Stimulated activated CD8-positive, alpha-beta memory T cell treated with anti-CD3 and anti-CD28 coated beads, Interleukin-4, amount 100 ng/mL, for 24 hours (primary cell): ENCODE measurements at places on chromosomes 2 and 18.

GRCh38 chr2:195313962-195314361 lies 343.1 kb upstream of the SLC39A10 start:
- no peak for DNase-seq

GRCh38 chr2:32711908-32712501 lies 84.2 kb downstream of the TTC27 start:
- DNase-seq: no peak

GRCh38 chr2:68086166-68086565 lies 23.4 kb upstream of the C1D start:
- no peak for DNase-seq

- DNase-seq: no peak
Measured at GRCh38 chr2:216991563-216991962, 131.7 kb upstream of the TNP1 start.

GRCh38 chr2:173448938-173449471 lies 94.3 kb downstream of the CDCA7 start:
- DNase-seq: peak; percentile 32

- no peak for DNase-seq
Measured at GRCh38 chr2:85017411-85018048, 46.6 kb downstream of the KCMF1 start.

DNA sequence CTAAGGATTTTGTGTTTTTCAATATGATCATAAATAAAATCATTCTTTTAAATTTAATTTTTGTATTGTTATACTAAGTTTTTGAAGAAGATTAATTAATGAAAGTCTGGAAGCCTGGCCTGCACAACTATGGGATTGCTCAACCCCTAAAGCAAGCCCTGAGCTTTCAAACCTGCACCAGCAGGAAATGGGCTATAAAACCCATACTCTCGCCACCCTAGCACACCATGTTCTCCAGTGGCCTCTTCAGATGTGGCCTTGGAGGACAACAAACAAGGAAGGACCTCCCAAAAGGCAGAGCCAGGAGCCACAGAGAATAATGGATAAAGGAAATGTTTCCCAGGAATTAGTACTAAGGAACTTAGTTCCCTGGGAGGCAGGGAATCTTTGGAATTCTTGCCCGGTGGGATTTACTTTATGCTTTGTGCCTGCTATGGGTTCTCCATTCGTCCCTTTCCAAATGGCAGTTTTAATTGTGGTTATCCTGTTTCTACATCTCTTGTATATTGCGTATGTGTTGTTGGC lies 212.5 kb downstream of the ZFP36L2 start:
- no peak for DNase-seq

- no peak for DNase-seq
Measured at GRCh38 chr2:155867564-155867963, 465.0 kb downstream of the NR4A2 start.

GRCh38 chr2:19839438-19839837 lies 62.3 kb downstream of the TTC32 start:
- no peak for DNase-seq

GRCh38 chr2:46816151-46816845 lies 99.3 kb downstream of the MCFD2 start:
- DNase-seq: no peak

DNA sequence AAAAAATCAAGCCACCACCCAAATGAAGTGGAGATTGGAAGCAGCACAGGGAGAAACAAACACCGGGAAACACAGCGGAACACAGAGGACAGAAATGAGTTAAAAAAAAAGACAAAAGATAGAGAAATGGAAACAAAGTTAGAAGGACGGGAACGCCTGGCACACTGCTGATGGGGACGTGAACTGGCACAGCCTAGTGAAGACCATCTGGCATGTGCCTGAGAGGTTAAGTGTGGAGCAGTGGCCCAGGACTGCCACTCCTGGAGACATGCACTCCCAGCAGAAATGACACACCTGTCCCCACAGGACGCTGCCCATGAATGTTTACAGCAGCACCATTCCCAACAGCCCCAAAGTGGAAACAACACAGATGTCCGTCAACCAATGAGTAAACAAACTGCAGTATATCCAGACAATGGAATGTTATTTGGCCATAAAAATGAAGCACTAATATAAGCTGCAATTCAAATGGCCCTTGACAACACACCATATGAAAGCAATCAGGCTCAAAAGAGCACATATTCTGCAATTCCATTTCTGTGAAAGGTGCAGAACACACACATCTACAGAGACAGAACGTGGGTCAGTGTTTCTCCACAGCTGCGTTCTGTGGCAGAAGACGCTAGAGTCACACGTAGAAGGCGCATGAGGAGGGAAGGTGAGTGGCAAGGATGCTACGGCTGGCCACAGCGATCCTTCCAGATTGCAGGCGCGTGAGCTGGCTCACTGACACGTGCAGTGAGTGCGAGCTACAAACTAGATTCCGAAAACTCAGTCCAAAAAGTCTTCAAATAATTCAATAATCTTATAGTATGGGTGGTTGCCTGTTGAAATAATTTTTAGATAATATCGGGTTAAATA lies 24.6 kb downstream of the THAP4 start:
- no peak for DNase-seq

GRCh38 chr18:74342416-74343043 lies 26.9 kb downstream of the C18orf63 start:
- no peak for DNase-seq

DNA sequence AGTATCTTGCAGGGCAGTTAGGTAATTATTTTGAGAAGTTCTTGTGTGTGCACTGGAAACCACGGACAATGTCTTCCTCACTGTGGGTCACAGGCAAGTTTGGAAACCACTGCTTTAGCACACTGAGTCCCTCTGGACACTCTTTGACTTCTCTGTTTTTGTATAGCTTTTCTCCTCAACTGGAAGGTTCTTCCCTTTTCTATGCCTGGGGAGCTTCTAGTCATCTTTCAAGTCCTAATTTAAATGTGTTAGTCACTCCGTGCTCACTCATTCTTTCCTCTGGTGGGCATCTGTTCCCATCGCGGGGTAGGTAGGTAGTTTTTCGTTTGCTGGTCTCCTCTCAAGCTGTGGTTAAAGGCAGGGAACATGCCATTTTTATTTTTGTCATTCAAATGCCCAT lies 32.1 kb downstream of the E2F6 start:
- no peak for DNase-seq

DNA sequence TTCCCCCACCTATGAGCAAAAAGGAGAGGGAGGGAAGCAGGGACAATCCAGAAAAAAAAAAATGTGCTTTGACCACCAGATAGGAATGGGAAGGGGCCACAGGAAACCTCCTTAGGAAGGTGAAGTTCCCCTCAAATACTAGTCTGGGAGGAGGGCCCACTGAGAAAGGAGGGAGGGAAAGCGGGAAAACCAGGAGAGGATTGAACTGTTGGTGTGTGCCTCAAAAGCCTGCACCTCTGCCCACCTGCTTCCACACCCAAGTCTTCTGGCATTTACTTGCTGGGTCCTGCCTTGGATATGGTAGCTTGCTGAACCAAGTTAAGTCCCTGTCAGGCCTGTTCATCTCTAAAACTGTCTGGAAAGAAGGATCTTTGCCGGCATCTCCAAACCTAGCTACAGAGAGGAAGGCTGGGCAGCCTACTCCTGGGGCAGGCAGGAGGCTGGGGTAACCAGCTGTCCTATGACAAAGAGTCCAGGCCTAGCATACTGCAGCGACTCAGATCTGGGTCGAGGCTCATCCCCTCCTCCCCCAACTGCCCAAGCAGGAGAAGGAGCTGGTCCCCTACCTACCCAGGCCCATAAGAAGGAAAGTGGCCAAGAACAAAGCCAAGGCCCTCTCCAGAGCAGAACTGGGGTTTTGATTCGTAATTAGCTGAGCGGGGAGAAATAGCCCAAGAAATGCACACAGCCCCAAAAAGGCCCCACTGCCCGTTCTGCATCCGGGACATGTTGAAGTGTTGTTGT lies 3.0 kb downstream of the EN1 start:
- no peak for DNase-seq
